Daoy (cell line): ENCODE measurements at places on chromosomes 7 and 10. TPM values are rescaled to one million over a fixed set of nuclear protein-coding genes. Genes with fewer than 3 reads are reported as not detected.

The UCN3 gene
- not detected in 2 replicates for total RNA-seq

- DNase-seq: no peak
Measured at GRCh38 chr10:122265896-122266295, 5.2 kb upstream of the BTBD16 start.

- DNase-seq: peak; percentile 72
Measured at GRCh38 chr10:75428434-75429158, 2.8 kb upstream of the LRMDA start.

The PDZD7 gene
- 0.42 and 0.51 TPM in 2 replicates for total RNA-seq

DNA sequence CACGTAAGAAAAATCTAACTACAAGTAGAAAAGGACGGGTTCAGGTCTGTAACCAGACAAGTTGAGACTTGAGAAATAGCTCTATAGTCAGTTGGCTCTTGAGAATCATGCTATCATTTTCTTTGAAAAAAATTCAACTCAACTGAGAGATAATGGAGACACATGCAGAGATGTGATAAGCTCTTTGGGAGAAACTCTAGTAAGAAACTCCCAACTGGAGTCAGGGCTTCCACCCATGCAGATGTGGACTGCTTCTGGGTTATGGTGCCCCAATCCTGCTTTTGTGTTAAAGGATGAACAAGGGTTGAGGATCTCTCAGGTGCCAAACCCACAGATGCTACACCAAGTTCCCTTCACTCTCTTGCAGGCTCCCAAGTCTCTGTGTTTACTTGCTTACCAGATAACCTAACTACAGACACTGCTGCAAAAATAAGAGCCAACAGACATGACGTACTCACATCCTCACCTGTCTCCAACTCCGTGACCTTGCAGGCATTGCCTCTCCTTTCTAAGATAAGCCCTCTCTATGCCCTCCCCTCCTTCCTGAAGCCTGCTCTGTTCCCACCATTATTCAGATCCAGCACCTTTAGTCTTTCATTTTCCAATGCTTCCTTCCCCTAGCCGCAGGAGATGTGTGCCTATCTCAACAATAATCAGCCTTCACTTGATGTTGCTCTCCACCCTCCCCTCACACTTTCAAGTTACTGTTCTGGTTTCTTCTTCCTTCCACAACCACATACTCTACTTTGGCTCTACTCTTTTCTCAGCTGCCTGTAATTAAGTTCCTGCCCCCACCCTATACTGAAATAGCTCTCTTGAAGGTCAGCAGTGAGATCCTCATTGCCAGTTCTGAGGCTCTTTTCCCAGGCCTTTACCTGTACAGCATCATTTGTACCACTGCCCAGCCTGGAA, 130.0 kb downstream of the ICA1 start:
- no peak for DNase-seq

The PTN gene
- 16.4 and 19.5 TPM in 2 replicates for total RNA-seq

DNA sequence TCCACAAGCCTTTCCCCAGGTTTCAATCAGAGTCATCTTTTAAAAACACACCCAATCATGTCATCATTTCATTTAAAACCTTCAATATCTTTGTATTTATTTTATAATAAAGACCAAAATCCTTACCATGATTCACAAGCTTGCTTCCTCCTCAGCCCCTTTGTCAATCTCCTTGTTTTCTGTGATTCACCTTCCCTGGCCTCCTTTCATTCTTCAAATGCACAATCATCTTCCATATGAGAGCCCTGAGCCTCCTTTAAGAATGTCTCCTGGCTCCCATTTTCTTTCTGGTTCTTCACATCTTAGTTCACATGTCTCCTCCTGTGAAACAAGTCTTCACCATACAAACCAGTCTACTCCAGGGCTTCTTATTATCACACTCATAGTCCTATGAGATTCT, 904.0 kb downstream of the SORCS3 start:
- DNase-seq: no peak

GRCh38 chr10:119817991-119818888, 54.4 kb downstream of the MCMBP start:
- DNase-seq: no peak

GRCh38 chr7:128738570-128739047, 550 bp upstream of the CALU start:
- no peak for DNase-seq

GRCh38 chr10:44930904-44931620, 19.9 kb downstream of the TMEM72 start:
- DNase-seq: no peak

GRCh38 chr10:228366-228765, 93.1 kb downstream of the ZMYND11 start:
- no peak for DNase-seq

The SPDYE5 gene
- total RNA-seq: not detected in 2 replicates

The FZD1 gene
- 4.7 and 5.1 TPM in 2 replicates for total RNA-seq

DNA sequence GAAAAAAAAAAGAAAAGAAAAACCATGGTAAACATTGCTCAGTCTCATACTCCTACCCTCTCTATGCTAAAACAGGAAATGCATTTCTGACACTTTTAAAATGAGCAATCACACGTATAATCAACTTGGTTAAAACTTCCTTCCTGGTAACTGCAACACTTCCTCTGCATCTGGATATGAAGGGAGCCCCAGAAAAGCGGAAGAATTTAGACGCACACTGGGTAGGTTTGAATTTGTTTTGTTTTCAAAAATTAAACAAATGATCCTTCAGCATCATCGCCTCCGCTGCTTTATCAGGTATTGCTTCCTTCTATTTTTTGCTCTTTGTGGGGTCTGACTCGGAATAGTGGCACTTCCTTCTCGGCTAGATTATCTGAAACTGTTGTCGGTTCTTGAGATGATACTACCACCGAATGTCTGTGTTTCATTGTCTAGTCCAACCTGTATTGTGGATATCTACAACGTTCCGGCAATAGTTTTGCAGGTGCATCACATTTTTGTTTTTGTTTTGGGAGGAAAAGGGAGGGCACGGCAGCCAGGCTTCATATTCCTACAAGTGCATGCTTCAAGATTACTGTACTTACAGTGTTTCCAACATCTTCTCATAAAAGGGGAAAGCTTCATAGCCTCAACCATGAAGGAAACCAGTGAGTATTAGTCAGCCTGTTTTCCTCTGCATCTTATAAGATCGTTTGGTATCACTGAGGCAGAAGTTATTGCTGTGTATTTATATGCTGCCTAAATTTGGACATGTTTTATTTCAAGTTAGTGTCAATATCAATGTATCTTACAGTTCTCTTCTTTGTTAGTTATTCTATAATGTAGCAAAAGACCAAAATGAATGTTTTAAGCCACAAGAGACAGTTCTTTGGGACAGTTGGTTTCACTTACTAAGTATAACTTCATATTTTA, at the start of gene PIK3CG:
Gene PIK3CG, plus strand, starts transcription at position 153 of the 912 bp plus-strand sequence. CDS start 2,280 bp downstream, outside the sequence.
- no peak for DNase-seq

The PRF1 gene
- total RNA-seq: not detected in 2 replicates

- DNase-seq: peak; percentile 92
Measured at GRCh38 chr7:141697211-141697871, 4.6 kb downstream of the DENND11 start.

The SPDYE6 gene
- total RNA-seq: not detected in 2 replicates

DNA sequence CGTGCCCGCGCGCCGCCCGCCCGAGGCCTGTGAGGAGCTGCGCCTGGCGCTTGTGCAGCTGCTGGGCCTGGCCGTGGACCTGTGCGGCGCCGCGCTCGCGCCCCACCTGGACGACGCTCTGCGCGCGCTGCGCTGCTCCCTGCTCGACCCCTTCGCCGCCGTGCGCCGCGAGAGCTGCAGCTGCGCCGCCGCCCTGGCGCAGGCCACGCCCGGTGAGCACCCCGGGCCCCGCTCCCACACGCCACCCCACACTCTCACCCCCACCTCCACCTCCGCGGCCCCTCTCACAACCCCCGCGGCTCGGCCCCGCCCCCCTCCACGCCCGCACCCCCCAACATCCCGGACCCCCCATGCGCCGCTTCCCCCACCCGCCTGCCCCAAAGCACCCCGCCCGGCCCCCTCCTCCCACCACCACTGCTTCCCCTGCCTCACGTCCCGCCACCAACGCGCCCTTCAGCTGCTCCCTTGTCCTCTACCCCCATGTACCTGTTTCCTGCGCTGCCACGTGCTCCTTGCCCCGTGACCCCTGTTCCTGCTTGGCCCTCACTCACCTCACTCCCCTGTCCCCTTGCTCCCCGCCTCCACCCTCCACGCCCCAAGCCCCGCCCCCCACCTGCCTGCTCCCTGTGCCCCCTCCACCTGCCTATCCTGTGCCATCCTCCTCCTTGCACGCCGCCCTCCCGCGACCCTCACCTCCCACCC, at the start of gene PRKAR1B:
Gene PRKAR1B, minus strand, starts transcription at position 178 of the 702 bp plus-strand sequence. CDS start 15,776 bp downstream, outside the sequence.
- peak; percentile 60 for DNase-seq

The PKD1L1 gene
- 0.17 and 0.18 TPM in 2 replicates for total RNA-seq

- DNase-seq: no peak
Measured at GRCh38 chr10:32000937-32001336, 55.3 kb downstream of the KIF5B start.

The ARL3 gene
- 5.9 and 9.0 TPM in 2 replicates for total RNA-seq

DNA sequence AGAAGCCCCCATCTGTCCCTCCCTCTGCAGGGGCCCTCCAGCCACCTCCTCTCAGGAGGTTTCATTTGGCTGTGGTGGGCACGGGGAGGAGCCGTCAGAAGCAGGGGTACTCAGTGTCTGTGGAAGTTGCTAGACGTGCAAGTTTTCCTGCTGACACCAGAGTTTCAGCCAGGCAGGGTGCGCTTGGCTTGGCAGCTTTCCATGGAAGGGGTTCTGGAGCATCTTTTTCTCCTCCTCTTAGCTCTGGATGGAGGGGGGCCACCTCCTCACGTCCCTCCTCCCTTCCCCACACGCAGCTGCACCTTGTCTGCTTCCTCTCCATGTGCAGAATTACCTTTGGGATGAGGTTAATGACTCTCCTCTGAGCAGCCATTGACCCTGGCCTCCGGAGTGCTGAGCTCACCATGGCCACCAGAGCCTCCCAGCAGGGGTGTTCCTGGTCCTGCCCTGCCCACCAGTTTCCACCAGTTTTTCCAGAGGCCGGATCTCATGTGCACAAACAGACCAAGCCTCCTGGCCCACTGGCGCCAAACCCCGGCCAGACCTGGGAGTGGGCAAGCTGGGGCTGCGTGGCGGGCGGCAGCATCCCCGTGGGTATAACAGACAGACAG, 579.8 kb upstream of the FOXK1 start:
- DNase-seq: peak; percentile 20

DNA sequence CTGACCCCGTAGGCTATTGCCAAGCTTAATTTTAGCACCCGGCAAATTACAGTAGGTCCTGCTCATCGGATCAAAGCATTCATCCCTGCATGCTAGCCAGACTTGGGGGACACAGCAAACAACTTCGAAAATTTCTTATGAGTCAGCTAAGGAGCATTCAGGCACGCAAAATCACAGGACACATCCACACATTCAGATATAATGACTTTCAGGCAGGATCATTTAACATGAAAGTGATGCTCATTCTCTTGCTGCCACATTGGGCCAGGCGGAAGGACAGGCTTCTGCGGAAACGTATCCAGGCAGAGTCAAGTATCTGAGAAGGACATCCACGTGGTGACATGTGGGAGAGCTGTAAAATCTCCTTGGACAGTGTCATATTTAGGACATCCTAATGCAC, 474.0 kb upstream of the NRP1 start:
- DNase-seq: no peak

- no peak for DNase-seq
Measured at GRCh38 chr7:68472688-68473087, 1125.6 kb upstream of the AUTS2 start.

- peak; percentile 1 for DNase-seq
Measured at GRCh38 chr10:19979628-19980027, 163.4 kb downstream of the PLXDC2 start.

DNA sequence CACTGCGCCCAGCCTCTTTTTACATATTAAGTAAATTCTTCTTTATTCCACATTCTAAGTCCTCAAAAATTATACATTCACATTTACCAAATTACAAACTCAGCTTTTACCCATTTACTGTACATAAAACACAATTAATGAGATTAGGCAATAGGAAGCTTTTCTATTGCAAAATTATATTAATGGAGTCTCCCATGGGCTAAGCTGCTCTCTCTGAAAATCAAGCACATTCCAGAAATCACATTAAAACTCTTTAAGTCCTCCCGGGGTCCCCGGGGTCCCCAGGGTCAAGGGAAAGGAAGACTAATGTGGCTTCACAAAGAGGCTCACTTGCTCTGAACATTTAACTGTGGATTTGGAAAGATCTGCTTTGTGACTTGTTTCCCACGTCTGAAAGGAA, 127.4 kb upstream of the KMT2E start:
- DNase-seq: no peak

The SPDYE16 gene
- under 0.01 TPM in 1 of 2 replicates, not detected in the other for total RNA-seq

GRCh38 chr10:5096108-5096507, 1.9 kb downstream of the AKR1C3 start:
- no peak for DNase-seq

The FAM241B gene
- total RNA-seq: 2.8 and 4.6 TPM in 2 replicates

The ASAH2 gene
- total RNA-seq: 0.06 and 0.46 TPM in 2 replicates

GRCh38 chr7:76049295-76049694, 1.4 kb downstream of the MDH2 start:
- DNase-seq: no peak

DNA sequence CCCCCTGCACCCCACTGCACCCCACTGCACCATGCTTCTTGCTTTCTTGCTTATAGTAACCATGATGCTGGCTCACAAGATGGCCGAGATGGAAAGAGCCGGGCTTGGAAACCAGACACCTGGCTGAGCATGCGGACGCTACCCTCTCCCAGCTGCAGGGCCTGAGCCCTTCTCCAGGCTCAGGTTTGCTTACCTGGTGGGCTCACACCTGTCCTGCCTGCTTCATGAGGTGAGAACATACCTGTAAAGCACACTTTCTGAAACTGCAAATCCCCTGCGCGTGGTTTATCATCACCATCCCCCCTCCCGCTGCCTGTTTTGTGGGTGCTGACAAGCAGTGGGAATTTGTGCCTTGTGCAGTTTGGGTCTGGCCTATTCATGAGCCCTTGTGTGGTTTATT, 302.7 kb downstream of the GLRX3 start:
- DNase-seq: no peak

- no peak for DNase-seq
Measured at GRCh38 chr7:113684165-113684564, 234.6 kb downstream of the PPP1R3A start.
